ENCODE measurements at places on chromosomes 7 and 10.

GRCh38 chr7:1019789-1020610 lies 24.3 kb upstream of the GPR146 start:
- DNase-seq = no peak

DNA sequence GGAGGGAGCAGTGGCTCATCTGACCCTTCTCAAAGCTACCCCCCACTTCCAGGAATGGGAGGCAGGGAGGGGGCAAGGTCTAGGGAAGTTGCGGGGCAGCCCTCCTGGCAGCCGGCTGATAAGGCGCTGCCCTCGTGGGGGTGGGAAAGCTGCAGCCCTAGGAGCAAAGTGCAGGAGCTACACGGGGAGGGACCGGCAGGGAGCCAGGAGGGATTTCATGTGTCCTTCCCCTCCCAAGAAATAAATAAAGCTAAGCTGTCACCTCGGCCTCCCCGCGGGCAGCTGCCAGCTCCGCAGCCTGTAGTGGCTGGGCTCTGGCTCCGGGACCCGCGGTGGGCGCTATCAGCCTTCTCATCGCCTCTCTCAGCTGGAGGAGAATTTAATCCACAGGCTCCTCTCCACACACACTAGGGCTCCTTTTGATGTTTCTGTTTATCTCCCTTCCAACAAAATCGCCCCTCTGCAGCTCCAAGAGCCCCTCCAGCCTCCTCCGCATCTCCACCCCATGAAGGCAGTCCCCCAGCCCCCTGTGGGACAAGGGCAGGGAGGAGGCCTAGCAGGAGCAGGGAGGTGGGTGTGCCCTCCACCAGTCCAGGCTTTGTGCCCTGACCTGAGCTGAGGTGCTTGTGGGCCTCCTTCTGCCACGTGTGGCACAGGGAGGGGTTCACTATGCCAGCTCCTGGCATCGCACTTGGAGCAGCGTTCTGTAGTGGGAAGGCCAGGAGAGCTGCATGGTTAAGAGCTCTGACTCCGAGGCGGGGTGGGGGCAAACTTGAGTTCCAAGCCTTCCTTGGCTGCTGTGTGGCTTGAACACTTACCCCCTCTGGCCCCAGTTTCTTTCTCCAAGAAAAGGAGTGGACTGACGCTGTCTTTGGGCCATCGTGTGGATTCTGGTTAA lies 80.5 kb downstream of the C10orf105 start:
- no peak for DNase-seq

GRCh38 chr7:90488220-90488619 lies 18.8 kb downstream of the PTTG1IP2 start:
- no peak for DNase-seq

GRCh38 chr7:99498546-99498944 lies 1.5 kb downstream of the ZNF394 start:
- no peak for DNase-seq

DNA sequence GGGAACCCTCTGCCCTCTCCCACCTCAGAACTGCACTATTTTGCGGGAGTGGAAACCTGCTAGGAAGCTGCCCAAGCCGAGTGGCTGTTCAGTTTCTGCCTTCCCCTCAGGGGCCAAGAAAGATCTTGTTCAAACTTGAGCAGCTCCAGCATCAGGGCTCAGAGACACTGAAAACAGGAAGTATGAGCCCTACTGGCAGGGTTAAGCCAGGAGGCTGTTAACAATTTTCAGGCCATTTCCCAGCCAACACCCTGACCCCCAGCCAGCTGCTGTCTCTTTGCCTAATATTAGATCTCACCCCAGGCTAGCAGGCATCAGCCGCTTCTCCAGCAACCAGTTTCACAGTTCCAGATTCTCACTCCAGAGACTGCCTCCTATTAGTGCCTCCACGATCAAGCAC lies 9.2 kb downstream of the PLAU start:
- DNase-seq = no peak

DNA sequence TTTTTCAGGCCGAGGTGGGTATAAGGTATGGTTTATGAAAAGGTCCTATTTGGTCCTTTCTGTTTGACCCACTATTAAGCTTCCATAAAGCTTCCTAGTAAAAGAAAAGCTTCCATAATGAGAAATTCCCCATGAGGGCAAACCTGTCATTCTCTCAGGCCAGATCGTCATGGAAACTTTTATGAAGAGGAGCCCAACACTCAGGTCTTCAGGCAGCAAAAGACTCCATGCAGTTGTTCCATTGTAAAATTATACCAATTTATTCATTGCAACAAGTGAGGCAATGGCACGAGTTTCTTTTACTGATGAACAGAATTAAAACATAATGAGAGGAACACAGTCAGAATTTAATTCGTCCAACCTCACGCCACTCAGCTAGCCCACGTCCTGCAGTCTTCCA lies 188.6 kb downstream of the MTERF1 start:
- DNase-seq = no peak

GRCh38 chr7:76293407-76293901 lies 9.0 kb upstream of the HSPB1 start:
- DNase-seq = no peak

GRCh38 chr10:60488111-60488669 lies 98.5 kb upstream of the ANK3 start:
- no peak for DNase-seq

DNA sequence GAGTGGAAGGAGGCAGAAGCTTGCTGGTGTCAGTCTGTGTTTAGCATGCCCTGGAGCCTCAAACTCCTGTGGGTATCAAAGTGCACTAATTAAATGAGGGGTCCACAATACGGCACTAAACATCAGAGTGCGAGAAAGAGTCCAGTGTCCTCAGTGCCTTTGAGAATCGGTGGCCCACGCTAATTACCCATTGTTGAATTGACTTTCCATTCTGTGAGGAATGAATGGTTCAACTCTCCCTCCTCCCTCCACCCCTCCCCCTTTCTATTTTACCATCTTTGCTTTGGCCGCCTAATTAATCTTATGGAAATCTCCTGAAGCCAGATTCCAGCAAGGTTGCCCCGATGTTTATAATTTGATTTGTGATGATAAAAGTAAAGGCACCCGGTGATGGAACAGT lies 217.8 kb downstream of the TFEC start:
- no peak for DNase-seq

DNA sequence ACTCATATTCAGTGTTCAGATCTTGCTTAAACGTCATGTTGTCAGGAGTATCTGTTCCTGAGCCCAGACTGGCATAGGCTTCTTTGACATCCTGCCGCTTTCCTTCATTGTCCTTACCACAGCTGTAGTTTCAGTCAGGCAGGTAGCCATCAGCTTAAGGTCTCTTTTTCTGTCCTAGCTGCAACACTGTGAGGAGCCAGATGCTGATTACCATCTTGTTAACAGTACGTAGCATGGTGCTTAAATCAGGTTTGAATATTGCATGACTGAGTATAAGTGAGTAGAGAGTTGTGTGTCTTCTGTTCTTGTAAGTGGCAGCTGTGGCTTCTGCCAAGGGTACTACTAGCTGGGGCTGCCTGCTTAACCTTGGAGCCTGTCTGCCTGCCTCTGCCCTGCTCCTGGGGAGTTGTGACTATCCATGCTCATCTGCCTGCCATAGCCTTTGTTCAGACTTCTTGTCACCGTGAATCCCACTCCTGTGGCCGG lies 92.6 kb downstream of the MAPK8 start:
- DNase-seq = no peak

- no peak for DNase-seq
Observed at GRCh38 chr10:71204746-71205145, 7.6 kb upstream of the UNC5B start.

- DNase-seq = no peak
Observed at GRCh38 chr7:114082642-114083165, 163.9 kb upstream of the PPP1R3A start.

GRCh38 chr7:45075871-45076796 lies 12.6 kb downstream of the NACAD start:
- no peak for DNase-seq

GRCh38 chr7:6258440-6259182 lies 13.8 kb downstream of the CYTH3 start:
- no peak for DNase-seq
